Mesenteric fat pad (tissue), 1 donor: ENCODE measurements at places on chromosomes 4 and X. TPM values are rescaled to one million over a fixed set of nuclear protein-coding genes. Genes with fewer than 3 reads are reported as not detected.

DNA sequence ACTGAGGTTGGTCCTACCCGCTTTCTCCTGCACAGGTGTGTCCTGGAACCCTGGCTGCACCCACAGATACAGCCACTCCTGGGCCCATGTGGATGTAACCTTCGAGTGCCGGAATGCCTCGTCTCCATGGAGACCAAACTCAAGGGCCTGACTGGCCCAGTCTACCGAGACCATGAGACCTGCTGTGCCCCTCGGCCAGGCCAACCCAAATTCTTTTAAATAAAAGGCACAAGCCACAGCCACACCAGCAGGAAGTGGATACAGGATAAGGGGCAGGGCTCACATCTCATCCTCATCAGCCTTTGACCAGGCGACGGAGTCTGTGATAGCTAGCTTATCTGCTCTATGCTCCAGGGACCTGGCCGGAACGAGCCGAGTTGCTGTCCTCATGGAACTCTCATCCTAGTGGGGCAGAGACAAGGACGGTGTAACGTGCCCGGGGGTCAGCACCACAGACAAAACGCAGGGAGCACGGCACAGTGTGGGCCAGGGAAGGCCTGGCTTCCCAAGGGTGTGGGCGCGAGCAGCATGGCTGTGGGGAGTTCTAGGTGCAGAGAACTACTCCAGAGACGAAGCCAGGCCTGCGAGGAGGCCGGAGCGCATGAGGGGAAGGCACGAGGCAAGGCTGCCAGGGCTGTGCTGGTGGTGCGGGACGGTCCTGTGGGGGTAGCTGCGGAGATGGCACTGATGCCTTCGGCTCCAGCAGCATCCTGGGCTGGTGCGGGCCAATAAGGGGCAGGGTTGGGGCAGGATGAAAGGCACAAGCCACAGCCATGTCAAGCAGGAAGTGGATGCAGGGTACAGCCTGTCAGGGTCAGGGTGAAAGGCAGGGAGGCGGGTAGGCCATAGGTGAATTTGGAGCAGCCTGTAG is 22.7 kb downstream of the NOP14 start:
- DNase-seq: peak; percentile 73

GRCh38 chrX:73850124-73851013 is 287.4 kb downstream of the CHIC1 start:
- no peak for DNase-seq

DNA sequence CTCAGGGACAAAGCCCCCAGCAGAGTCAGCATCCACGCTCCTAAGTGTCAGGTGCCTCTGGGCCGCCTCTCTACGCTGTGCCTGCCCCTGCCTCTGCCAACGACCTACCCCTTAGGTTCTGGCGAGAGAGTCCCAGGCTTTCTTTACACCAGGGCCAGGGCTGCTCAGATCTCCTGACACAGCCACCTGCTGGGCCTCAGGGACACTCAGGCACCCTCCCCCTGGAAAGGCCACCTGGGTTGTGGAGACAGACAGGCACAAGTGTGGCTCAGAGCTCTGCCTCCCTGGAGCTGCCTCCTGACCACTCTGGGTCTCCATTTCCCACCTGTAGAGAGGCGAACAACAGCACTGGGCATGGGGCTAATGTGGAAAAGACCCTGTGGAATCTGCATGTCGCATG is 90.0 kb upstream of the ADRA2C start:
- no peak for DNase-seq

GRCh38 chr4:84939113-84939512 is 27.4 kb downstream of the WDFY3 start:
- no peak for DNase-seq

The RNF175 gene
- 0.45 TPM for total RNA-seq

DNA sequence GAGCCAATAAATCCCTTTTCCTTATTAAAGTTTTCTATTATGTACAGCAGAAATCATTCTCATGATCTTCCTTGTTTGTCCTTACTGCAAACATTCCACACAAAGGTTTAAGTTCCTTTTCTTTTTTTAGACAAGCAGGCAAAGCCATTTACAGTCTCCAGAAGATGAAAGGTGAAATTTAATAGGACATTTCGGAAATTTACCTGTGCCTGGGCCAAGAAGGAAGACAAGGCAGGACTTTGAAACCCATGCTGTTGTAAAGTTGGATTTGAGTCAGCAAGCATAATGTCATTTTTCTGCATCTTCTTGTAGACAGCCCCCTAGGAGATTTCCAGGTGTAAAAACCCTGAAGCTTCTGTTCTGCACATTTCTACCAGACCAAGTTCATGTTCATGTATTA is 188.1 kb downstream of the PAPSS1 start:
- DNase-seq: no peak

- DNase-seq: no peak
Measured at GRCh38 chrX:9577555-9577954, 112.7 kb downstream of the TBL1X start.

DNA sequence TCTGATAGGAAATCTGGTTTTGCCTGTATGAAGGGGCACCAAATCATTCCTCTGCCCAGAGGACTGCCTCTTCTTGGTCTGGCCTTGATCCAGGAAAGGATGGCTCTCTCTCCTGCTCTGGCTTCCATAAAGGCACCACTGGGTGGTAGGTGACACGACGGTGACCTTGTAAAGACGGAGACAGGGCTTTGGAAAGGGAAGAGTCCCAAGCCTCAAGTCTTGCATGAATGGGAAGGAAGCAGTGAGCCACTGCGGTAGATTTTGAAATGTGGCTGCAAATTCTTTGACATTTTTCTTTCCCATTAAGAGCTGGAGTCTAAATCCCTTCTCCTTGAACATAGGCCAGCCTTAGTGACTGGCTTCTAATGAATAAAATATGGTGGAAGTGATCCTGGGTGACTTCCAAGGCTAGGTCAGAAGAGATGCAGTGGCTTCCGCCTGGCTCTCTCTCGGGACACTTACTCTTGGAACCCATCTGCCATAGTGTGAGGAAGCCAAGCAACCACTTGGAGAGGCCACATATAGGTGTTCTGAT is 347.4 kb downstream of the BCOR start:
- no peak for DNase-seq

- no peak for DNase-seq
Measured at GRCh38 chr4:4284827-4285618, 4.9 kb downstream of the LYAR start.

GRCh38 chr4:54014666-54015160 is 49.7 kb downstream of the CHIC2 start:
- DNase-seq: no peak

- DNase-seq: no peak
Measured at GRCh38 chr4:98864560-98864959, 64.4 kb downstream of the EIF4E start.

The ETNPPL gene
- not detected for total RNA-seq

DNA sequence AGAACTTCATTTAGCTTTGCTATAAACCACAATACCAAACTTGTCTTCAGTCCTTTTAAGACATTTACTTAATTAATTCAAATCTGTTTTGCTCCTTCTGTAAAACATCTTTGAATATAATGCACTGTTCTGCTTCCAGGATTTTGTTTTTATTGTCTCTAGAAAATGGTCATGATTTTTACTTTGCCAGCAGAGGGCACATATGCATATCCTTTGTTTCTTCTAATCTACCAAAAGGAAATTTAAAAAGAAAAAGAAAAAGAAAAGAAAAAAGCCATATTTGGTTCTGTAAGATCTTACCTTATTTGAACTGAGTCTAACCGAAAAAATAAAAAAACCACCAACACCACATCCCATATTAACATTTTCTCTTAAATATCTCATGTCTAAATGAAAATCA is 101.9 kb upstream of the CCSER1 start:
- DNase-seq: no peak

DNA sequence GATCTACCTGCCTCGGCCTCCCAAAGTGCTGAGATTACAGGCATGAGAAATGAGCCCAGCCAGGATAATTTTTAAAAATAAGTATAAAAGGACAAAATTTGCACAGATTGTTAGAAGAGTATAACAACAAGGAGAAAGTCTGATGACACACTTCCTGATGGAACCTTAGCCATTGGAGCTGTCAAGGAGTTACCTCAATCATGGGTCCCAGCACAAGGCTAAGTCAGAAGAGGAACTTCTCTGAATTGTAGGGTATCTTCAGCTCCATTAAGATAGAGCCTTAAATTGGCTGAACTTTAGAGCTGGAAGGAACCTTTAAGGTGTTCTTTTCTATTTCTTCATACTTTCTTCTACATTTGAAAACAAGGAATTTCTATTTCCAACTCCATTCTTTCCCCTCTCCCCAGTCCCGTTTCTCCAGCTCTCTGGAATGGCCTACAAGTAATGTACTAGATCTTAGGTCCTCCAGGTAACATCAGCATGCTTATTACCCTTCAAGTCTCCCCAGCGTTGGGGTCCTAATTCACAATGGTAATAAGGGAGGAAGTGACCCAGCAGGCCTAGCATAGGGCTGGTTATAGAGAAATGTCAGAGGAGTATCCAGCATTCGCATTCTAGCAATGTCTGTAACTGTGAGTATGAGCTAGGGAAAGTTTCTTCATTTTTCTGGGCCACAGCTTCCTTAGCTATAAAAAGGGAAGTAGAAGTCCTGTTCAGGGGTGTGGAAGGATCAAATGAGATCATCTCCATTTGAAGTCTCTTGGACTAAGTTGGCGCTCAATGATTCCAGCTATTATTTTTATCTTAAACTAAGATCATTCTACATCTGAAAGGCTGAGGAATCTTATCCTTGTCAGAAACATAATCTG is 18.5 kb upstream of the RBPJ start:
- DNase-seq: no peak

- DNase-seq: no peak
Measured at GRCh38 chrX:111151764-111152163, 55.8 kb downstream of the PAK3 start.

The PALLD gene
- total RNA-seq: 87.9 TPM

The BST1 gene
- 21.8 TPM for total RNA-seq

The APLN gene
- 5.6 TPM for total RNA-seq

The CFP gene
- total RNA-seq: 11.8 TPM

The ATOH1 gene
- not detected for total RNA-seq

GRCh38 chr4:173807347-173807746 is 277.3 kb upstream of the HAND2 start:
- no peak for DNase-seq

GRCh38 chr4:34258176-34258575 is 1986.1 kb downstream of the ARAP2 start:
- no peak for DNase-seq

- no peak for DNase-seq
Measured at GRCh38 chr4:176539785-176540175, 220.0 kb downstream of the SPCS3 start.

DNA sequence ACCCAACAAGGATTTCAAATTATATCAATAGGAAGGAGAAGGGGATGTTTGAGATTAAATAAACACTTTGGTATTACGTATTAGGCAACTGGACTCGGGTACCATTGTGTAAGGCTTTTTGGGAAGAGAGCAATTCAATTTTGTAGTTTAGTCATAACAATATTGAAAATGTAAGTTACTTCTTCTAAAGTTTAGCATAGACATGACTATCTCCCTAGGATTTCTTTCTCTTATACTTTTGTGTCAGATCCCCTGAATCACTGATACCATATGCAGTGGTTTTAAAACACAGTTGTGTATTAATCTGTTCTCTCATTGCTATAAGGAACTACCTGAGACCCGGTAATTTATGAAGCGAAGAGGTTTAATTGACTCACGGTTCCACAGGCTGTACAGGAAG is 123.8 kb upstream of the FAM9C start:
- no peak for DNase-seq

GRCh38 chrX:43560247-43560946 is 95.7 kb upstream of the MAOA start:
- no peak for DNase-seq

DNA sequence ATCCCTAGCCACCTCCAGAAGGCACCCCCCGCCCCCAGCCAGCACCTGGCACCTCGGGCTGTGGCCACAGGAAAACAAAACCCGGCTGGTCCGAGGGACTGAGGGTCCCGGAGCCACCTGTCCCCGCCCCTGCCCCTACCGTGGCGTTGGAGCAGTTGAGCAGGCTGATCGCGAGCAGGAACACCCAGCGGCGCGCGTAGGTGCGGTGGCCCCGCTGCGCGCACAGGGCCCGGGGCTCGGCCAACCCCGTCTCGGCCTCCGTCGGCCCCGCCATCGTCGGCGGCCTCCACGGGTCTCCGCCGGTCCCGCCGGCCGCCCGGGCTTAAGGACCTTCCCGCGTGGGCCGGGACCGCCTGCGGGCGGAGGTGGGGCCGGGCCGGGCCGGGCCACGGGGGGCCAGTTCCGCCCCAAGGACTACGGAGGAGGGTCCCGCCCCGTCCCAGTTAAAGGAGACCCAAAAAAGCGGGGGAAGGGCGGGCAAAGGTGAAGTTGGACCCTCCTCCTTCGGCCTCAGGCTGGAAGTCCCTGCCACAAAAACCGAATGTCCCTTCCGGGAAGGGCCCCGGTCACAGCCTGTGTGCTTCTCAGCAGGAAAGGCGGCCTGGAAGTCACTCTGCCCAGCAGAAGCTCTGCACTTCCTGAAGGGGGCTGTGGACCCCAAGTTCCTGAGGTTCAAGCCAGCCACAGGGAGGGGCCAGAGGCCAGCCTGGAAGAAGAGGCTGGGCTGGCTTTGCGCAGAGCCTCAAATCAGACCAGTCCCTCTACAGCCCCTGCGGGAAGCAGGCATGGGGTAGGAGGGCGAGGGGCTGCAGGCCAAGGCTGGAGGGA is at the start of gene SLC49A3:
Gene SLC49A3, minus strand, starts transcription at position 298 of the 828 bp plus-strand sequence. Its CDS starts 24 bp downstream, at position 274.
- no peak for DNase-seq

GRCh38 chr4:126799971-126800574 is 832.7 kb upstream of the INTU start:
- DNase-seq: no peak

The ALAS2 gene
- 1.1 TPM for total RNA-seq

- DNase-seq: peak; percentile 55
Measured at GRCh38 chr4:945274-946102, 13.2 kb downstream of the TMEM175 start.

DNA sequence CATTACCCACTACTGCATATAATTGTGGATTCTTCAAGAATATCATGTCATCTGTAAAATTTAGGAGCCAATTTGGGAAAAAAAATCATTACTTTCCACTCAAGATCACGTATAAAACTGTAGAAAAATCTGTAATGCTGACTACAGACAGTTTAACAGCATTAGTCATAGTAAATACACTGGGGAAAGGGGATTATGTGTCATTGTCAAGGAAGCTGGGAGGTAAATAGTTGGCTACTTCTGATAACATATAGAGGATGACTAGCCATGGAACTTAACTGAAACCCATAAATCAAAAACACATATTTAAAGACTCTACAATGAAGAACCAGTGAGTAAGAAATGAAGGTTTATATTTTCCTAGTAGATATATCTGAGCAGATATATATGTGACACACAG is 1666.4 kb upstream of the IGFBP7 start:
- DNase-seq: no peak

DNA sequence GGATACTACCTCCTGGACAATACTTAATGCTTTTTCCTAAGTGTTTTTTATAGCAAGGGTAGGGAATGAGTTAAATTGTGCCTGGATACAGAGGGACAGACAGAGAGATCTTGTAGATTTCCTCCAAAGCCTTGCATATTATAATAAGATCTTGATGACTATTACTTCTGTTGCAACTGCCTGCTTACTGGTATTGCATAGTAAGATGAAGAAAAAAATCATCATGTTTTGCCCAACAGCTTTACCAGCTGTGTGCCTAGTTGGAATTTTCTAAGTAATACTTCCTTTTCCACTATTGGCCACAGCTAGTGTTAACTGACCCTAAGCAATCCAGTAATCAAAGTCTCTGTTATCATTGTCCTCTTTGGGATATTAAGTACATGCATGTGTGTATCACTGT is 139.0 kb downstream of the DCK start:
- no peak for DNase-seq

- DNase-seq: no peak
Measured at GRCh38 chr4:178963446-178964045, 1521.3 kb upstream of the AGA start.

The LRAT gene
- 0.39 TPM for total RNA-seq
